Motor neuron (in vitro differentiated cells): ENCODE measurements at places on chromosomes 16 and 17.

DNA sequence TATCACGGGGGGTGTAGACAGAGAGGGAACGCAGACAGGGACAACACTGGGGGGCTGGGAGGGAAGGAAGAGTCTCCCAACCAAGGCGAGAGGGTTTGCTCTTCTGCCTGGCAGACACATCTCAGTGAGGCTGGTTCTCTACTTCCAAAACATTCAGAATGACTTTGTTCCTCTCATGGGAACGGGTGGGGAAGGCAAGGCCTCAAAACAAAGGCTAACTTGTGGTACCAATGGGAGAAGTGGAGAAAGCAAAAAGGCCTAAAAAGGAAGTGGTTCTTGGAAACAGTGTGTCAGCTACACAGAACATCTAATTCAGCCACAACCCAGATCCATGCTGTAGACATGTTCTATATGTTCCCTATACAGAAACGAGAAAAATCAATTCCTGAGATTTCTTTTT lies 7.5 kb downstream of the FLOT2 start:
- no peak for ATAC-seq

- ATAC-seq = no peak
These were observed 141.5 kb downstream of the ASIC2 start for GRCh38 chr17:33151565-33151964.

GRCh38 chr16:15572329-15573001 lies 70.5 kb downstream of the MARF1 start:
- ATAC-seq = no peak

- ATAC-seq = no peak
These were observed 18.8 kb downstream of the POLR3E start for GRCh38 chr16:22315979-22316378.

DNA sequence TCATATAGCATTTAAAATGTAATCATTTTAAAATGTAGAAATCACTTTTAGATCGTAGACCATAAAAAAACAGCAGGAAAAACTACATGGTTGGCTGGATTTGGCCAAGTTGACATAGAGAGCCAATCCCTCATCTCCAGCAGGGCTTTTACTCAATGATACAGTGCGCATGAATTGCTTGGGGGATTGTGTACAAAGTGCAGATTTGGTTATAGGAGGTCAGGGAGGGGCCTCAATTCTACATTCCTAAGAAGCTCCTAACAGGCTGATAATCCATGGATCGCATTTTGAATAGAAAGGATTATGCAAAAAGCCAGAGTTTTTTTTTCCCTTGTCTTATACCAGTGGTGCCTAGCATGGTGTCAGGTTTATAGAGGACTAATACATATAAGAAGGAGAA lies 445.1 kb downstream of the MAF start:
- no peak for ATAC-seq
